ENCODE measurements at places on chromosomes 11 and 22.

DNA sequence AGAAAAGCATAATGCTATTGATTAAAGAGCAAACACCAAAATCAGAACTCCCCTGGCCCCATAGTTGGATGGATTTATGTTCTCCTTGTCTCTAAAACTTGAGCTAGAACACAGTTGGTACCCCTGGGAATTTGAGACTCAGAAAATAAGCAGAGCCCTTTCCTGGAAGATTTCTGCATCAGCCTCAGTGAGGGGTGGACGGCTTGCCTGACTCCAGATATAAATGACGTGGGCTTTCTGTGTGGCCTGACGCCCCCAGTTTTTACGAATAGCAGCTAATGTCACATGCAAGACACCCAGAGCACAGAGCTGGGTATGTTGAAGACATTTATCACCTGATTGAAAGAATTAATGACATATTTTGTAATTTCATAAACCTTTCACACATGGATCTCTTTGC, 130.8 kb downstream of the TRIM29 start:
- no peak for DNase-seq

- peak; percentile 47 for DNase-seq
Observed at GRCh38 chr22:36610056-36610455, 81.1 kb upstream of the EIF3D start.

GRCh38 chr11:30311189-30311588, 11.7 kb upstream of the ARL14EP start:
- no peak for DNase-seq

GRCh38 chr22:39135092-39135896, 17.2 kb downstream of the CBX7 start:
- DNase-seq = peak; percentile 91

- no peak for DNase-seq
Observed at GRCh38 chr11:75203641-75204011, 36.9 kb upstream of the TPBGL start.

DNA sequence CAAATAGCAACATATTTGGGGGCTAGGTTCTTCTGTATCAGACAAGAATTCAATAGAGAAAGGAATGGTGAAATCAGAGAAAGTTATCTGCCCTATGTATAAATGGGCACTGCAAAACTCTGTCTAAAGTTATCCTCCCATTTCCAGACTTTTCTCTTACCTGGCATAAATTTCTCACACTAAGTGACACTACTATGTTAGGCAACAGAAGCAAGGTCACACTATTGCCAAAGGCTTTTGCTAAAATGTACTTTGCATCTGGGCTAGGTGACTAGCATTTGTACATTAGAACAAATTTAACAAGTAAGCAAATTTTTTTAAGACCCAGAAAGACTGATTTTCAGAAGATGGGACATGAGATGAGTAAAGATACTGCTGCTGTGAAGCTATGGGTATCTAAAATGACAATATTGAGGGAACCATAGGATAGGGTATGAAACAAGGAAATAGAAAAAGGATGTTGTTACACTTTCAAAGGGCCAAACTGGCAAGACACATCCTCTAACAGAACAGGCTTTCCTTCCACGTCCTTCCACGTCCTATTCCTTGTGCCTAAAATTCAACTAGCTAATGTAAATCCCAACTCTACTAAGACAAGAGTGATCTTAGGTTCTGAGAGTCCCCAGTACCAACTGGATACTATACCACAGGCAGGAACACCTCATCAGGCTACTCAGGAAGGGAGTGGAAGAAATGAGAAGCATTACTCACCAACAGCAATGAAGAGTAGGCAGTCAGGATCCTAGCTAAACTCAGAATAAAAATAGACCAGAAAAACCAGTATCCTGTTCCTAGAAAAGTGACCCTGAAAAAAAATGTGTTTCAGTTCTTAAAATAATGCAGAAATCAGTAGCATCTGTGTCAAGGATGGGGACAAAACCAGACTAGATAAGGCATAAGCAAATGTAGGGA, 22.6 kb downstream of the GDPD4 start:
- DNase-seq = no peak

DNA sequence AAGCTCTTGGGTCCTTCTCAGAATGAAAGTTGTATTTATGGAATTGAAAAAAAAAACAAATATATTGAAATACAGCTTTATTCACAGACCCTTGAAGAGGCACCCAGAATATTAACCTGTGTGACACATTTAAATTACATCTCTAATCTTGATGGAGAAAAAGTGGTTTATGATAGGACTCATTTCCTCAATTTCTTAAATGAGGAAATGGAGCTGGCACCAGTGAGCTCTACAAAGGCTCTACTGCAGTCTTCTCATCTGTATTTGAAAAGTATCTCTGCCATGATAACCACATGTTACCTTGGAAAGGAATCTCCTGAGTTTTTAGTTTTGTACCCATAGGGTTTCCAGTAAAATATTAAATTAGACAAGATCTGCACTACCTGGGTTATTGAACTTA, 186.5 kb downstream of the HIPK3 start:
- DNase-seq = no peak

- DNase-seq = no peak
Observed at GRCh38 chr11:59199546-59200422, 12.9 kb downstream of the MPEG1 start.

DNA sequence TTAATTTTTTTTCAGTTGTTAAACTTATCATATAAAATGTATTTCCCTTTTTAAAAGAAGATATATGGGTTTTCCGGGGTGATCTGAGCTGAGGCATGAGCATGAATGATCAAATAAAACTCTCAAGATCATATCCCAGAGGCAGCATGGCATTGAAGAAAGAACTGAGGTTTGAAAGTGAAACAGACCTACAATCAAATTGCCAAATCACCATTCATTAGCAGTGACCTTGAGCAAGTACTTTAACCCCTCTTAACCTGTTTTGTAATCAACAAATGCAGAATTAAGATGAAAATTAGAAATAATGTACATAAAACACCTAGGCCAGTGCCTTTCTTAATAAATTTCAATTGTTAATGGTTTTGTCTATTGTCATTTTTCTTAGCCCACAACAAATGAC, 116.0 kb downstream of the RBFOX2 start:
- no peak for DNase-seq

GRCh38 chr11:1127664-1128162, 30.0 kb upstream of the MUC5AC start:
- DNase-seq = no peak

Data from GM23338 (cell line).